ENCODE measurements at places on chromosomes 3 and 15.

GRCh38 chr3:116299646-116300081, 145.6 kb downstream of the LSAMP start:
- no peak for DNase-seq
- H3K27me3 ChIP-seq = no peaks in the 10 kb centered on the region
- H3K4me3 ChIP-seq = no peak overlapping the region
- no peak overlapping the region for H3K27ac ChIP-seq
- no peaks in the 10 kb centered on the region for H3K36me3 ChIP-seq
- H3K4me1 ChIP-seq = no peaks in the 10 kb centered on the region

- H3K27me3 ChIP-seq = no peaks in the 10 kb centered on the region
- no peak overlapping the region for H3K4me3 ChIP-seq
- no peak for DNase-seq
Observed at GRCh38 chr3:123587401-123587800, 2.5 kb upstream of the HACD2 start.

DNA sequence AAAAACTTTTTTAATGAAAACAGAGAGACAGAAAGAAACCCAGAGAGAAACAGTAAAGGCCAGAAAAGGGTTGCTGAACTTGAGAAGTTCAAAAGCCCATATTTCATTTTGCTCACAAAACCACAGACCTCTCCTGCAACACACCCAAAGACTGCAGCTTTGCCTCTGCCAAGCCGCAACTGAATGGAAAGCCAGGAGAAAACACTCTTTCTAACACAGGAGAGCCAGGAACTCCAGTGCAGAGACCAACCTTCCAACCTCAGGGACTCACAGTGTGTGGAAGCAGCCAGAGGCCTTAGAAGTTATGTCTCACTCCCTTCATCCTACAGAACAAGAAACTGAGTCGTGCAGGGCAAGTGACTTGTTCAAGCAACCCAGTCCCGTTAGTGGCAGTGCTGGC, 163.1 kb upstream of the HES1 start:
- no peaks in the 10 kb centered on the region for H3K4me1 ChIP-seq
- H3K36me3 ChIP-seq = no peaks in the 10 kb centered on the region

GRCh38 chr3:20743553-20744321, 557.7 kb upstream of the SGO1 start:
- no peaks in the 10 kb centered on the region for H3K4me1 ChIP-seq
- H3K36me3 ChIP-seq = no peaks in the 10 kb centered on the region
- no peak overlapping the region for H3K27ac ChIP-seq

- peaks cover 7% of the 10 kb centered on the region for H3K36me3 ChIP-seq
- H3K27me3 ChIP-seq = no peaks in the 10 kb centered on the region
- H3K4me1 ChIP-seq = peaks cover 41% of the 10 kb centered on the region
- H3K27ac ChIP-seq = peak overlapping the region; percentile 32
- DNase-seq = no peak
- no peak overlapping the region for H3K4me3 ChIP-seq
Observed at GRCh38 chr3:123657568-123657967, 72.7 kb upstream of the HACD2 start.

DNA sequence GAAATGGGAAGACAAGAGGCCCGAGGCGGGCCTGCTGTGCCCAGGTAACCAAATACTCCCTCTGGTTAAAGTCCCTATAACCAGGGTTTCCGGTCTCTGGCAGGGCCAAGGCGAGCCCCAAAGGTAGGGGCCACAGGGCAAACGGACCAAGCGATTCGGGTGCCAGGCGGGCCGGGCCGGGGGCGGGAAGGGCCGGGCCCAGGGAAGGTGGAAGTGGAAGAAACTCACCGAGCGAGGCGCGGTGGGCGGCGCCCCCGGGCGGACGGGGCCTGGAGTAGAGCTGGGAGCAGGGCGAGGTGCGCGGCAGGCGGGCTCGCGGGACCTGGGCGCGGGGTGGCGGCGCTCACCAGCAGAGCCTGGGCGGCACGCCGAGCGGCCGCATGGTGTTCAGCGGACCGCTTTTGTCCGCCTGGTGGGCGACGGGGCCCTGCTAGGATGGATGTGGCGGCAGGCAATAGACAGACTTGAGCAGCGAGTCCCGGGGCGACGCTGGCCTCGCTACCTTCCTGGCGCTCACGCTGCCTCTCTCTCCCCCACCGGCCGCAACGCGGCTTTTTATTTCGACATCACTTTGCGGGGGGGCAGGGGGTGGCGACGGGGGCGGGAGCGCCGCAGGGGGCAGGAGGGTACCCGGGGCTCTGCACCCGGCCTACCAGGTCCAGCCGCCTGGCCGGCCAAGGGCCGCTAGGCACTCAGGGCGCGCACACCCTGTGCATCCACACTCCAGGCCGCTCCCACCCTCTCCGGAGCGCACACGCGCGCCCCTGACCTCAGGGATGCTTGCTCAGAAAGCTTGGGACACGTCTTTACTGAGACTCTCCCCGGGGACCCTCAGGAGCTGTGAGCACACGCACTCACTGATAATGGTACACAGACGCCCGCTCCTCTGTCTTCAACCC, at the start of gene GATA2:
Gene GATA2 (minus strand): TSS at position 531 of the 899 bp plus-strand sequence. CDS start 6,170 bp downstream, outside the sequence.
- no peak within 1 kb of the TSS for H3K4me3 ChIP-seq
- no peak for DNase-seq

DNA sequence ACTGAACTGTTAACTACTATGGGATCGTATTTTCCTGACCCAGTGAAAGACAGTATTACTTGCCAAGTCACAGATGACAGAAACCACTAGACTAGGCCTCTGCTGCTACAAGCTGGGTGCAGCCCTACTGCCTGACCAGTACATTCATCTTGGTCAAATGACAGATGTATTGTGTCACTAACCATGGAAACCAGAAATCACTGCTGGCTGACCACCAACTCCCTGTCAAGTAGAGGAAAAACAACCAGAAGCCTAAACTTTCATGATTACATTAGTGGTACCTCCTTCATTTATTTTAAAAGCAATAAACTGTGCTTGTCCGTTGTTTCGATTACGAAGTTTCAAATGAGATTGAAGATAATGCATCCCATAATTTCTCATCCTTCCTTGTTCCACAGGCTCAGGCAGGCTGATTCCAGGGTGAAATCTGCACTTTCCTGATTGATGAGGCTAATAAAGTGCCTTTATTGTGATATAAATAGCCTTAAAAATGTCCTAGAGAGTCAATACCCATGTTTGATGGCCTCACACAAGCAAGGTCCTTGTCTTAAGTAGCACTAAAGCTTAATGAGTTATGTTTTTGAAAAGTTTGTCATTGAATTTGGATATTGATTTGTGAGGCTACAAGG, 309.7 kb downstream of the LSAMP start:
- no peaks in the 10 kb centered on the region for H3K4me1 ChIP-seq
- no peaks in the 10 kb centered on the region for H3K27me3 ChIP-seq
- no peak overlapping the region for H3K4me3 ChIP-seq
- DNase-seq = peak; percentile 94
- no peak overlapping the region for H3K27ac ChIP-seq

DNA sequence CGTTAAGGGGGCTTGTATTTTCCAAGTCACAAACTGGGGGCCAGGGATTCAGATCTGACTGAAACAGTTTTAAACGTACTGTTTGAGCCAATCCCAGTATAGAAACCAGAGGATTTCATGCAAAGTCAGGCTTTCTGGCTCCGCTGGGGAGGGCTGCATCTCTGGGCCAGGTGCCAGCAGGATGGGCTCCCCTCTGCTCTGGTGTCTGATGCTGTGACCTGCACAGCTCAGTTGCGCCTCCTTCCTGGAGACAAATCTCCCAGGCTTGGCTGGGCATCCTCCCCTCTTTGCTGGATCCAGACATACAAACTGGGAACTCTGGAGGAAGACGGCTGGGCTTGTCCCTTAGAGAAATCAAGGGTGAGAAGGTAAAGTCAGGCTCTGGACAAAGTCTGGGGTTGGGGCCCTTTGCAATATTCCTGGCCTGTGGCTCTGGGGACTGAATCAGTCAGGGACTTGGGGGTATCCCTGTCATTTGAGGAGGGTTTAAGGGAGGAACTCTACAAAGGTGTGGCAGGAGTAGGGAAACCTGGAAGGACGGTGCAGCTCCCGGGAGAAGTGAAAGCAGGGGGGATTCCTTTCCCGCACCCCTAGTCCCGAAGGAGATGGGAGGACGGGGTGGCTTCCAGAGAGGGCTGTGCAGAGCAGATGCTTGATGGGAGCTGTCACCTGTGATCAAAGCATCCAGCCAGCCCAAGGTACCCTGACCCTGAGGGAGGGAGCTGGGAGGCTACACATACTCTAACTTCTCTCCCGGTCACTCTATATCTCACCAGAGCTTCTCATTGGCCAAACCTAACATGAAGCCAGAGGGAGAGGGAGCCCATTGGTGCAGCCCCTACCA, 114.8 kb upstream of the ATP2B2 start:
- no peaks in the 10 kb centered on the region for H3K36me3 ChIP-seq
- no peak overlapping the region for H3K27ac ChIP-seq
- H3K27me3 ChIP-seq = no peaks in the 10 kb centered on the region
- H3K4me1 ChIP-seq = no peaks in the 10 kb centered on the region
- no peak for DNase-seq

DNA sequence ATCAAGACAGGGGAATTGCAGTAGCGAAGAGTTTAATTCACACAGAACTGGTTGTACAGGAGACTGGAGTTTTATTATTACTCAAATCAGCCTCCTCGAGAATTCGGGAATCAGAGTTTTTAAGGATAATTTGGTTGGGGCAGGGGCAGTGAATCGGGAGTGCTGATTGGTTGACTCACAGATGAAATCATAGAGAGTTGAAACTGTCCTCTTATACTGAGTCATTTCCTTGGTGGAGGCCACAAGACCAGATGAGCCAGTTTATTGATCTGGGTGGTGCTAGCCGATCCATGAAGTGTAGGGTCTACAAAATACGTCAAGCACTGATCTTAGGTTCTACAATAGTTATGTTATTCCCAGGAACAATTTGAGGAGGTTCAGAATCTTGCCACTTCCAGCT, 5.3 kb upstream of the ZNF770 start:
- H3K36me3 ChIP-seq = no peaks in the 10 kb centered on the region
- peaks cover 2% of the 10 kb centered on the region for H3K4me1 ChIP-seq
- H3K27ac ChIP-seq = no peak overlapping the region
- no peaks in the 10 kb centered on the region for H3K27me3 ChIP-seq

DNA sequence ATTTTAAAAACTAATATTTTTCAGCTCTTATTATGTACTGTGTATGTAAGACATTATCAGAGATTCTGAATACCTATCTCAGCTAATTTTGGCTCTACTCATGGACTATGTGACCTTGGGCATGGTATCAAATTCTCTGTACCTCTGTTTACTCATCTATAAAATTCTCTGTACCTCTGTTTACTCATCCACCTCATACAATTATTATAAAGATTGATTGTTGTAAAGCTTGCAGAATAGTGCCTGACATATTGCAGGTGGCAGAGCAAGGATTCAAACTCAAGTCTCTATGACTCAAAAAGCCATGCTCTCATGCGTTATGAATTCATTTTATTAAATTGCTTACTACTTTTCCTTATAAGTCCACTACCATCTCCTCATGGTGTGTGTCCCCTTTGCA, 151.9 kb upstream of the ARL6 start:
- H3K4me1 ChIP-seq = no peaks in the 10 kb centered on the region
- no peak overlapping the region for H3K4me3 ChIP-seq
- DNase-seq = no peak
- no peaks in the 10 kb centered on the region for H3K36me3 ChIP-seq
- no peaks in the 10 kb centered on the region for H3K27me3 ChIP-seq

- no peaks in the 10 kb centered on the region for H3K36me3 ChIP-seq
- no peak overlapping the region for H3K4me3 ChIP-seq
- no peak for DNase-seq
Observed at GRCh38 chr15:83204697-83205096, 2.9 kb downstream of the HDGFL3 start.

- no peak overlapping the region for H3K4me3 ChIP-seq
- H3K27me3 ChIP-seq = no peaks in the 10 kb centered on the region
- no peak overlapping the region for H3K27ac ChIP-seq
Observed at GRCh38 chr3:15711281-15711680, 86.5 kb downstream of the ANKRD28 start.

- H3K27ac ChIP-seq = no peak overlapping the region
- no peak overlapping the region for H3K4me3 ChIP-seq
- no peak for DNase-seq
Observed at GRCh38 chr3:69755795-69756194, 16.5 kb downstream of the MITF start.

Data from fibroblast of lung (primary cell).